ENCODE measurements at places on chromosomes 13 and 19.

- DNase-seq: peak; percentile 90
These were observed at the start of gene ZNF132 for GRCh38 chr19:58439576-58440554. Gene ZNF132 (minus strand): TSS chr19:58440153. CDS start chr19:58439821, 332 bp downstream.

DNA sequence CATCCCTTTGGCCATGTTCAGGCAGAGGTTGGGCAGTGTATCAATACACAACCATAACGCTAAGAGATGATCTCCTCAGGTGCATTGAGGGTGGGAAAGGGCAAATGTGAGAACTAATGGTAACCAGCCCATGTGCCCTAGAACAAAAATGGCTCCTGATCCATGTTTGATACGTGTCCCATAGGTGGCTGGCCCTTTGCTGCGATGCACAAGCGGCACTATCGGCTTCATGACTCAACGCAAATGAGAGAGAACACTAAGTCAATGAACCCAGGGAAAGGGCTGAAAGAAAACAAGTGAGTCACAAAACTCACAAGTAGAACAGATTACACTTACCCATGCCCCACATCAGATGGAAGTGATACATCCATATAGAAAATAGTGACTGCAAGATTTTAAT, 201.7 kb downstream of the ABCC4 start:
- no peak for DNase-seq

DNA sequence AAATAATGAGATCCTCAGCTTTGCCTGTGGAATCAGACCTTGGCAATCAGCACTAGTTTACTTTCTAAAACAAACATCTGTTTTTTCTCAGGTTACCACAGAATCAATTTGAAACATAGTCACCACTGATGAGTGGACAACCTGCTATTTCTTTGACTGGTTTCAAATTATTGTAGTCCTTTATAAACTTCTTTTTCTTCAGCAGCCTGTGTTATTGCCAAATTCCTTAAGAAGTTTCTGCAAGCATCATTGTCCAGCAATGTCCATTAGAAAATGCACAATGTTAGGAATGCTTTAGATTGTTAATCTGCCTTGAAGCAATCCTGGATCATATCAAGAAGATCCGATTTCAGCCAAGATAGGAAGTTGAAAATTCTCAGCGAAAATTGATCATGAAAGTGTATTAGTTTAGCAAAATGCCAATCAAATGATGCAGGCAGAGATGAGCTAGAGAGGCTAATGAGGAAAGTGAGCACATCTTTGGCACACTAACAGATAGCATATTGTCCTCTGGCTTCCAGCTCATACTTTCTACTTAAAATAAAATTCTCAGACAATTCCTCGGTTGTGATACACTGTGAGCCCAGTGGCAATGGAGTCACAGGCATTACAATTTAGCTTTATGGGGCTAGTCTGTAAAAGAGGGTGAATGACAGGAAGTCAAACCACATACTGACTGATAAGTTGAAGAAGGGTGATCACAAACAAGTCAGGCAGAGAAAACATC, 270.6 kb downstream of the SLITRK6 start:
- no peak for DNase-seq

- DNase-seq: no peak
These were observed 1.9 kb downstream of the GPR18 start for GRCh38 chr13:99256283-99256682.

DNA sequence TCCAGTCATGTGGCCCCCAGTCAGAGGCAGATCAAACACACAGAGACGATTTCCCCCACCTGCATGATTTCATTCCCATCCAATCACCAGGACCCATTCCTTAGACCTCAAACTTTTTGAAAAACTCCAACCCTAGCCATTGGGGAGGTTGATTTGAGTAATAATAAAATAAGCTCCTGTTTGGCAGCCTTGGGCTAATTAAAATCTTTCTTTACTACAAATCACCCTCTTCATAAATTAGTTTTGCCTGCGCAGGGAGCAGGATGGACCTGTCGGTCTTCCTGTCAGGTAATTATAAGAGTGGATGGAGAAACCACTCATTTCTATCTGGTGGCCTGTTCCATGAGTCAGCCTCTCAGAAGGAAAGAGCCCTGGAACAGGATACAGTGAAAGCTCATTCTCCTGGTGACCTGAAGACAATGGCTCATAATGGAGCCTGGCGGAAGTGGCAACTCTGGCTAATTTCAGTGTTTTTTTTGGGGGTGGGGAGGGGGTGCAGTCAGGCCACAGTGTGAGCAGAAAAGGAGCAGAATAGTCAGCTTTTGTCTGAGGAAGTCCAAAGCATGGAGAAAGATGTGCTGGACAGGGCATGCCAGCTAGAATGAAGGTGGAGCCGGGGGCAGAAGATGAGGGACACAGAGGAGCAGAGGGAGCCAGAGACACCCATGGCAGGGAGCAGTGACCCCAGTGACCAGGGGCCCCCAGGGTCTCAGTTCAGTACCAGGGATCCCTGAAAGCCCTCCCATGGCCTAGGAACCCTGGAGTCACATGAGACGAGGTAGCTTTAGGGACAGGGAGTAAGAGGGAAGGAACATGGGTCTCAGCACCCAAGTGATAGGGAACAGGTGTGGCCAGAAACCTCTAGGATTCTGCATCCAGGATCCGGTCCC, 31.8 kb upstream of the PSG9 start:
- DNase-seq: no peak

GRCh38 chr13:59229861-59230260, 933.9 kb downstream of the DIAPH3 start:
- no peak for DNase-seq

DNA sequence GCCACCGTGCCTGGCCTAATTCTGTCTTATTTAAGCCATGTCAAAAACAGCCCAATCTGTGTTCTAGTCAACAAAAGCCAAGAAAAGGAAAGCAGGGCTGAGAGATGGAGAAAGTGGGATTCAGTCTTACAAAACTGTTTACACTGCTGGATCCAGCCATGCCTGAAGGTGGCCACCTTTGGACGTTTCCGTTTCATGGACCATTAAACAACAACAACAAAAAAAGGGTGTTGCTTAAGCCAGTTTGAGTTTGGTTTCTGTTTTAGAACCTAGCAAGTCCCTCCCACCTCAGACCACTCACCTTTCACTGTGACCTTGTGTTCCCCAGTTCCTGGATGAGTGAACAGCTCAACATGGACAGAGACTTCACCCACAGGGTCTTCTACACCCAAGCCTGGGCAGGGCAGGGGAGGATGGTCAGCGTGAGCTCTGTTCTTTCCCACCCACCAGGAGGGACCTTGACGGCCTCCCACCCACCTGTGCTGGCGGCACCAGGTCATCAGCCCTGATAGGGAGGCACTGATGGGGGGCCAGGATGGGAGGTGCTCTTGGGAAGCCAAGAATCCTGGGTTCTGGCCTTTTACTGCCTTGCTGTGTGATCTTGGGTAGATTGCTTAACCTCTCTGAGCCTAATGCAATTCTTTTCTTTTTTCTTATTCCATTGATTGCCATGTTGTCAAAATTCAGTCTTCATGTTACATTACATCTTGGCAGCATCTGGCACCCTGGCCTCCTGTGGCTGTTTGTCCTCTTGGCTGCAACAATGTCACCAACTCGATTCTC, 56.2 kb downstream of the COLGALT1 start:
- no peak for DNase-seq
